ENCODE measurements at places on chromosomes 4 and X. TPM values are rescaled to one million over a fixed set of nuclear protein-coding genes. Genes with fewer than 3 reads are reported as not detected.

The ACSL4 gene
- total RNA-seq = 33.2 TPM

The HS3ST1 gene
- total RNA-seq = 0.44 TPM

The USP27X gene
- total RNA-seq = 6.6 TPM

The CSAG2 gene
- not detected for total RNA-seq

The DDIT4L gene
- total RNA-seq = 3.4 TPM
